ENCODE measurements at places on chromosomes 6 and 20.

GRCh38 chr6:92847988-92848387 is 571.4 kb downstream of the EPHA7 start:
- no peak for ATAC-seq

- no peak for ATAC-seq
Measured at GRCh38 chr20:41830702-41831101, 212.5 kb upstream of the CHD6 start.

GRCh38 chr20:63116412-63117106 is 99.4 kb downstream of the YTHDF1 start:
- no peak for ATAC-seq

GRCh38 chr20:62554214-62554897 is 78.6 kb upstream of the GATA5 start:
- no peak for ATAC-seq

DNA sequence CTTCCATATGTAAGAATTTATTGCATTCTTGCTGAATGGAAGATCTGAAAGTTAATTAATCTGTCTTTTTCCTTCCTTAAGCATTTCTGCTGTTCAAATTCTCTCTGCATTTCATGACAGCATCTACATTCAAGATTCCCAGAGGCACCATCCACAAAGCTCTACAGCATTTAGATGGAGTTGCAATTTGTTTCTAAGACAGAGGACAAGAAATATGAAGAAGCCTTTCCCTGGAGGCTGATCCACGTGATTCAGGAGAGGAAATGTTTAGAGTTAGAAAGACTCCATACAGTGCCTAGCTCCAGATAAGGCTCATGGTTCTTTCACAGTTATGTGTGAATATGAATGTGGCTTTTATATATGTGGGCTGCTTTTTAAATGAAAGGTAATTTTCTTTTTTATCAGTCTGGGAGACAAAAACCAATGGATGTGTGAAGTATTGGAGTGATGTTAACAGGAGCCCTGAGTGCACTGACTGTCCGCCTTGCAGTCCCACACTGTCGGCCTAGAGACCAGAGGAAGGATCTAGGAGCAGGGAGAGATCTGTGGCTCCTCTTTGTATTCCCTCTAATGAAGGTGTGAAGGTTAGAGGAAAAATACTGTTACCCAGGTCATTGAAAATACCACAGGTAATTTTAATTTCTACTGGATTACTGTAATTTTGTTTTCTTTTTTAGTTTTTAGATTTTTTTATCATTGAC is 686.6 kb upstream of the GJE1 start:
- ATAC-seq, result no peak

DNA sequence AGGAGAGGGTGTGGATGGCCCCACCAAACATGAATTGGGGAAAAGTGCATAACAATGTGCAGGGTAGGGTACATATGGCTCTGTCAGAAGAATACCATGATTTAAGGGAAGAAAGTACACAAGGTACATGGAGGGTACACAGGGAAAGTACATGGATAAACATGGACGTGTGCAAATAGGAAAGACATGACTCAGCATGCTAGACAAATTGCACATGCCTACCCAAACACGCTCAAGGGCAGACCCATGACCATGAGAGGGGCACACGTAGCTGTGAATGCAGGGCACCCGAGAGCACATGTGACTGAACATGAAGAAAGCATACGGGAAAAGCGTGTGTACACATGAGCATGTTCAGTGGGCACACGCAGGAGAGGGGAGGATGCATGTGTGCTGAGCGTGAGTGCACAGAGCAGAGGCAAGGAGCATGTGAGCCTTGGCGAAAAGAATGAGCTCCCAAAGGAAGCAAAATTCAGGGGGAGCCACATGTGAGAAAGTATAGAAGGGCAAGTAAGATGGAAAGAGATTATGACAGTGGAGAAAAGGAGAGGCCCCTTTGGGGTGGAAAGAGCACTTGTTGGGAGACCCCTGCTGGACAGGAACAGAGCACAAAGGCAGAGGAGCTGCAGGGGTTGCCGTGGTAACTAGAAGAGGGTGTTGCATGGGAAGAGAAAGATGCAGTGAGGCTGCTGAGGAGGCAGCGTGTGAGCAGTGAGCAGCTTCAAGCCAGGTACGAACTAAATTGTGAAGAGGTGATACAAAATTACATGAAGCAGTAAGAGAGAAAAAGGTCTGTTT is 17.8 kb downstream of the OR2H2 start:
- ATAC-seq, result no peak

DNA sequence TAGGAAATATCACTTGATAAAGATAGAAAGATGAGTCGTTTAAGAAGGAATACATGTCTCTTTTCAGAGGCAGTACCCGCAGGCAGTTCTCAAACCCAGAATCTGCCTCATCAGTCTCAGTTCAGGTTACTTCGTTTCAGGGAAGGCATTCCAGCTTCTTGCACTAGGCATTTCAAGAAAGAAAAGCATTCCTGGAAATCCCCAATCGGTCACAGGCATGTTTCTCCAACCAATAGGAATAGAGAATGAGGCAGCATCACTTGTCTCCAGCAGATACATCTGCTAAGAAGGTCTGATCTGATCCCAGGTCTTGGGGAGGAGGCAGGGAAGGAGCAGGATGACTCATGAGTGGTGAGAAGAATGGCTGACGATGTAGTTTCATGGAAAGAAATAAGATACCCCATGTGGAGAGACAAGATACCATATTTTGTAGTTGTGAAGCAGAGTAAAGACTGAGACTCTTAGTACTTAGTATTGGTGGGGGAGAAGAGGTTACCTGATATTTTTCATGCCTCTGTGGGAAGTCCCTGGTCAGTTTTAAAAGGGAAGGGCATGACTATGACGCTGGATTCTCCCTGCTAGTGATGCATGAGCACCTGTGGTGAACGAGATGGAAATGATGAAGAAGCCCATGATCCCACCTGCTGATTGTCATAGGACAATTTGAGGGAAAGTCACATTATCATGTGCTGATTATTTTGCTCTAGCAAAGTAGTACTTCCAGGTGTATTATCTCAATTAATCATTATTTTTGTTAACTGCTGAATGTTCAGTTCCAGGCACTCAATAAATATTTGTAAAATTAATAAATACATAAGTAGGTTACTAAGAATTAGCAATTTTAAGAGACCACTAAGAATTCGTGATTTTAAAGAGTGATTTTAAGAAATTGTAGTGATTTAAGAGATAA is 20.3 kb upstream of the HLA-DRB1 start:
- ATAC-seq, result peak; percentile 100

DNA sequence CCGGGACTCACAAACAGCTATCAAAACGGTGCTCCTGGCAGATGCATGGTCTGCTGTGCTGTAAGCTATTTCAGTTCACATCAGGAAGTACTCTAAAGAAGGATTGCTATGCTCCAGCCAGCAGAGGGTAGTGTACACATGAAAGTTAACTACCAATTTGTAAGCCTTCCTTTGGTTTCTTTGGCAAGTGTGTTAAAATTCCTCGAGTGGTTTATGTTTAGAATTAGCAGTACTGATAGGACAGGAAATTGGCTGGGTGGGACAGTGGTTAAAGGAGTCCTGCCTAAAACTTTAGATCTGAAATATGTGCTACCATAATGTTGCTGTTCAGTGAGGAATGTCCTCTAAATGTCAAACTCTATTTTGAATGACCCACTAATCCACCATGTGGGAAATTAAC is 47.4 kb downstream of the TRMT11 start:
- ATAC-seq, result peak; percentile 83

DNA sequence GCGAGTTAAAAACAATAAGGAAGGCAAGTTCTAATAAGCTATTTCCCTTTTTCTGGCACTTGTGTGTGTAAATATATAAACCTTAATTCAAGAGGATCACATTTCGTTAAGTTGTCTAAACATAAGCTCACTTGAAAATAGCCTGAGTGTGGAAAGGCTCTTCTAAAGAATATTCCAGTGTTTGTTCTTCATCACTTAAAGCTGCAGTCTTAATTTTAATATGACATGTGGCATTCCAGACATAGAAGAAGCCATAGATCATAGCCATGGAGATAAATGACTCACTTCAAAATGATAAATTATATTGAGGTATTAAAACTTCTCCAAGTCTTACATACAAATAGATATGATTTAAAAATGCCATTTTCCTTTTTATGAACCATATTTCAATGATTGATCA is 42.1 kb downstream of the IYD start:
- no peak for ATAC-seq

- no peak for ATAC-seq
Measured at GRCh38 chr6:151205721-151206600, 33.8 kb upstream of the AKAP12 start.

GRCh38 chr6:16505711-16506357 is 255.4 kb downstream of the ATXN1 start:
- ATAC-seq, result no peak

DNA sequence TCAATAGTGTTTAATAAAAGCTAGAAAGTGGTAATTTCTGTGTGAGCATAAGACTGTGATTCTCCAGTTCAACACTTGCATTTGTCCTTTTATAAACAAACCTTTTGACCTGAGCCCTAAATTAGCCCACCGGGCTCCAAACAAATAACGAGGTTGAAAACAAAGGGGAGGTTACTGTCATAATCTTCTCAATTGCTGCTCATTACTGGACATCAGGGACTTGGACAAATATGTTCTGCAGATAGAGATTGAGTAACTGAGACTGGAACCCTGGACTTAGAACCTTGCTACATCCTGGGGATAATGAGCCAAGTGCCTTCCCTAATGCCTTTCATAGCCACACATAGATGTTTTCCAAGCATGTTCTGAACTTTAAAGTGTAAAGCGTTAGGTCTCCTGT is 84.2 kb upstream of the PCSK2 start:
- no peak for ATAC-seq

- ATAC-seq, result no peak
Measured at GRCh38 chr6:112269114-112269513, 14.7 kb upstream of the LAMA4 start.

GRCh38 chr20:8187740-8188139 is 55.7 kb downstream of the PLCB1 start:
- no peak for ATAC-seq

DNA sequence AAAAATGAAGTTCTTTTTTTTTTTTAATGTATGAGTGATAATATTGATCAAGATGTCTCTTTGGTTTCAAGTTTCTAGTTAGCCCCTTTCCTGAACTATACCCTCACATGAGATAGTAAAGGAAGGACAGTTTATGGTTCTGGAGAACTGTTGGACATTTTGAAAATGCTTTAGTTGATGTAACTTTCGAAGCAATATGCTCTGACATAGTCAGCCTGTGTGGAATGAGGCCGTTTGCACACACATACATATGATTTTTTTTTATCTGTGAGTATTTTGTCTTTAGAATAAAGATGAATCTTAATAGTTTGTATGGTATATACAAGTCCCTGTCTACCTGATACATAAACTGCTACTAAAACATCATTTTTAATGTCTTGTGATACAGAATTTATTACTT is 177.0 kb downstream of the ARID1B start:
- ATAC-seq, result no peak

DNA sequence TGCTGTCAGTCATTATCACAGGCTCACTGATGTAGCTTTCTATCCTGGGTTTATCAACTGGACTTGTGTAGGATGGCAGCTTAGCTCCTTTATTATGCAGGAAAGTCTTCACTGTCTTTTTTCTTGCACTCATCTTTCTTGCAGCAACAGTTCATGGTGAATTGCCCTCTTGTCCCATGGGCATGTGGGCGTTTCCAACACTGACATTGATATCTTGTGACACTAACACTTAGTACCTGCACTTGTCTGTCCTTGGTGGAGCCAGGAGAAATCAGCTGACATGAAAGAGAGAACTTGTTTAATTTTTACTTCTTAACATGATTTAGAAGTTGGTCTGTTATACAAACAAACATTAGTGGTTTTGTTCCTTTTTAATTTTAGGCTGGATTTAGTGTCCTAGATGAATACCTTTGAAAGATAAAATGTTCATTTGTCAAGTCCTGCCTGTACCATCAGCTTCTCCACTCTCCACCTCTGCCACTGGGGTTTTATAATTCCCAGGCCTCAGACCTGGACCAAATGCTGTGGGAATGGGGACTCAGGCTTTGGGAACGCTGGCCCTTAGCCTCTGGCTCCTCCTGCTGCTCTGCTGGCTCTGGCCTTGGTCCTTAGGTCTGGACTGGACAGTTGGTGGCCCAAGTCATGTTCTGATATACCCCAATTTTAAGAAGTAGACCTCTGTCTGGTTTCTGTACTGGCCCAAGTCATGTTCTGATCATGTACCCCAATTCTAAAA is 161.0 kb upstream of the LAMP5 start:
- ATAC-seq, result no peak

DNA sequence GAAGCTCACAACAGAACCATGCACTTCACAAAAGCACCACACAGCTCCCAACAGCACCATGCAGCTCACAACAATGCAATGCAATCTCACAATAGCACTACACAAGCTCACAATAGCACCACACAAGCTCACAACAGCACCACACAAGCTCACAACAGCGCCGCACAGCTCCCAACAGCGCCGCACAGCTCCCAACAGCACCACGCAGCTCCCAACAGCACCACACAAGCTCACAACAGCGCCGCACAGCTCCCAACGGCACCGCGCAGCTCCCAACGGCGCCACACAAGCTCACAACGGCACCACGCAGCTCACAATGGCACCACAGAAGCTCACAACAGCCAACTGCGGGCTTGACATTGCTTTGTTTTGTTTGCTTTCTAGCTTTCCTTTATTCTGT is 198.1 kb downstream of the DLL1 start:
- ATAC-seq, result no peak

GRCh38 chr6:146943664-146944063 is 260.6 kb upstream of the STXBP5 start:
- ATAC-seq, result no peak

GRCh38 chr6:91751526-91751925 is 1164.7 kb upstream of the MAP3K7 start:
- no peak for ATAC-seq

DNA sequence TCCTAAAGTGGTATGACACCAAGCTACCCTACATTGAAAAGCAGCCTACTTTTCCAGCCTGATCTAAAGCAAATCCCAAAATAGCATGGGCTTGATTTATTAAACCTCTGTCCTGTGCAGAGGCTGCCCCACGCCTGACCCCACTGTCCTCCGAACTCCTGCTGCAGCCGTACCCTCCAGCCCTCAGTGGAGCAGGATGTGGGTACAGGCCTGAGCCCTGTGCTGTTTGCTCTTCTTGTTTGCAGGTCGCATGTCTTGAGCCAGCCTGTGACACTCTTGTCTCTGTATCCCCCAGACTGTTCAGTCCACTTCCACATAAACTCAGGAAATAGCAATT is 61.2 kb downstream of the RPP40 start:
- ATAC-seq, result no peak

- ATAC-seq, result no peak
Measured at GRCh38 chr6:42973926-42974325, 5.1 kb downstream of the PEX6 start.

GRCh38 chr20:36924167-36925045 is 27.1 kb downstream of the SAMHD1 start:
- no peak for ATAC-seq

DNA sequence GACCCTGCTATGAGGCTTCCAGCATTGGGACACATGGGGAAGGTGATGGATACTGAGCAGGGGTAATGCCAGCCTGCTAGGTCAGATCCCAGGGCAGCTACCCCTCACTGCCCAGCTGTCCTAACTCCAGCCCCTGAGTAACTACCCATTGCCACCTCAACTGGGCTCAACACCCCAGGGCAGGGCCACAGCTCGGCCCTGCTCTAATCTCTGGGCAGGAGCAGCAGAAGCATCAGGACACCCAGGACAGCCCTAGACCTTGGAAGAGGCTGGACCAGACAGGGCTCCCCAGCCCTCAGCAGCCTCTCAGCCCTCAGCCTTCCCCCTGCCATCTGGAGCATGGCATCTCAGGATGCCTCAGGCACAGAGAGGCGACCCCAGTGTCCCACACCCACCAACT is 67.4 kb upstream of the TOP1 start:
- ATAC-seq, result no peak

GRCh38 chr6:28758046-28758817 is 165.6 kb downstream of the TRIM27 start:
- ATAC-seq, result no peak

GRCh38 chr6:123176706-123177105 is 180.7 kb downstream of the CLVS2 start:
- ATAC-seq, result no peak

All from esophagus mucosa (tissue), 1 donor.